CD4-positive, alpha-beta T cell treated with Interleukin-6 at 100 ng/mL for 8 hours (primary cell): ENCODE measurements at places on chromosomes 12 and 14.
A peak's percentile ranks its signal among the peaks of the same experiment; 100 is the strongest.

DNA sequence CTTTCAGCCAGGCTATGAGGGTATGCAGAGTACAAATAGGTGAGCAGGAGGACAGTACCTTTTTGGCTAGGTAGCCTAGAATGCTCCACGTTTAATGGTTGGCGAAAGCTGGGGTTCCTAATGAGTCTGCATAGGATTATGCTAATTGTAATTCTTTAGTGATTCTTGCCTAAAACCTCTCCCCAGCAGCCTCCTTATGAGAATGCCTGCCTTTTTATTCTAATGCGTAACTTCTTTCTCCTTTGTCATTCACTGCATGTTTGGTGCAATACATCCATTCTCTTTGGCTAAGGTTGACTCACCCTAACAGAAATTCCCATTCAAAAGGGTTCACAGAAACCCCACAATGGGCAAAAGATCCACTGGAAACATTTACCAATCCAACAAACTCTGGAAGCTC is 752.2 kb downstream of the FSCB start:
- DNase-seq = no peak

DNA sequence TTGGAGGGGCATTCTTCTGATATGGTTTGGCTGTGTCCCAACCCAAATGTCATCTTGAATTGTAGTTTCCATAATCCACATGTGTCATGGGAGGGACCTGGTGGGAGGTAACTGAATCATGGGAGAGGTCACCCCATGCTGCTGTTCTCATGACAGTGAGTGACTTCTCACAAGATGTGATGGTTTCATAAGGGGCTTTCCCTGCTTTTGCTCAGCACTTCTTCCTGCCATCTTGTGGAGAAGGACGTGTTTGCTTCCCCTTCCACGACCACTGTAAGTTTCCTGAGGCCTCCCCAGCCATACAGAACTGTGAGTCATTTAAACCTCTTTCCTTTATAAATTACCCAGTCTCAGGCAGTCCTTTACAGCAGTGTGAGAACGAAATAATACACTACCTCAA is 382.4 kb downstream of the VRK1 start:
- DNase-seq = no peak

DNA sequence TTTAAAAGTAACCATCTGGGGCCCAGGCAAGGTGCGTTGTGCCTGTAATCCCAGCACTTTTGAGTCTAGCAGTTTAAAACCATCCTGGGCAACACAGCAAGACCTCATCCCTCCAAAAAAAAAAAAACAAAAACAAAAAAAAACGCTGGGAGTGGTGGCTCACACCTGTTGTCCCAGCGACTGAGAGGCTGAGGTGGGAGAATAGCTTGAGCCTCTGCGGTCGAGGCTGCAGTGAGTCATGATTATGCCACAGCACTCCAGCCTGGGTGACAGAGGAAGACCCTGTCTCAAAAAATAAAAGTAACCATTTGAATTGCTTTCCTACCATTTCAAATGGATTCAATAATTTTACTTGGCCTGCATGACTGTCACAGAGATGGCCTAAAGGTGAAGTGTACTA is 186.5 kb upstream of the ATP2B1 start:
- no peak for DNase-seq

DNA sequence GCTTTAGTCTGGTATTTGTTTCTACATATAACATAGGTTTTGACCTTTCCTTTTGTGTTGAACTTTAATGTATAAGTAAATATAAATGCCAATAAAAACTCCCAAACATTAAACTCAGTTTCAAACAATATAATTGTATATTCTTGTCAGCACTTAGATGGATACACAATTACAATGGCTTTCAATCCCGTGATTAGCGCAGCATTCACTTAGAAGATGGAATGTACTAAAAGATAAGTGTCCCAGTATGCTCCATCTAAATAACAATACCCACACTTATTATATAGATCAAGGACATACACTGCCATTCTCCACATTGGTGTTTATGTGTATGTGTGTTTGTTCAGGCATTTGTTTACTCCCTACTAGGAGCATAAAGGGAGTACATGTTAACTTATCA is 193.1 kb downstream of the SOX5 start:
- DNase-seq = no peak

- DNase-seq = no peak
Measured at GRCh38 chr12:25797386-25797785, 161.1 kb upstream of the RASSF8 start.

DNA sequence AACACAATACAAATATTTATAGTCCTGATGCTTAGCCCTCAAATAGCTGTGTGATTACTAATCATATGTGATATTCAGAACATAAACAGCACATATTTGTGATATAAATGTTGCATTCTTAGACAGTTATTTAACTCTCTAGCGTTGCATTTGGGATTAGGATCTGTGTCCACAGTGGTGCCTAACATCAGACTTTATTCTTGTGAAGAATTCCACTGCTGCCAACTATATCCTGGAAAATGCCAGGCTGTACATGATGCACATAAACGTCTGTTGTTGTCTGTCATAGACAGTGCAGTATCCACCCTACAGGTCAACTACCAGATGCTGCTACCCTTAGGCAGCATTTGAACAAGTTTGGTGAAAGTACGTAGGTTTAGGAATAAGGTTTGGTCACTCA is 39.0 kb downstream of the SLC38A4 start:
- DNase-seq = no peak

GRCh38 chr14:31712244-31713127 is 151.3 kb downstream of the NUBPL start:
- no peak for DNase-seq

GRCh38 chr14:71592361-71592760 is 339.9 kb upstream of the RGS6 start:
- no peak for DNase-seq

DNA sequence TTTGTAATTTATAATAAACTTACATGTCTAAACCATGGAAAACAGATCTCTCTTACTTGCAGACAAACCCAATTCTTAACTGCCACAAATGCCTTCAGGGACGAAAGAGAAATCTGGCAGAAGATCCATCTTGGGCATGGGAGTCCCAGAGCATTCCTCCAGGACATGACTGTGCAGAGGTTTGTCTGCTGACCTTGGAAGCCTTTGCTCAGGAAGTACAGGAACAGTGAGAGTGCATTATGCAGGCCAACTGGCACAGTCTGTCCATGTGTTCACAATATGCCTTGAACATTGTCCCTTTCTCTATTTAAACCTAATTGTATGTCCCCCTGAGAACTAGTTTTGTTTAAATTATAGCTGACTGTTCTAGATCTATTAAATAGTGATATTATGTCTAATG is 467.1 kb downstream of the ATP23 start:
- DNase-seq = no peak

- no peak for DNase-seq
Measured at GRCh38 chr14:36224176-36224575, 47.7 kb upstream of the PTCSC3 start.

DNA sequence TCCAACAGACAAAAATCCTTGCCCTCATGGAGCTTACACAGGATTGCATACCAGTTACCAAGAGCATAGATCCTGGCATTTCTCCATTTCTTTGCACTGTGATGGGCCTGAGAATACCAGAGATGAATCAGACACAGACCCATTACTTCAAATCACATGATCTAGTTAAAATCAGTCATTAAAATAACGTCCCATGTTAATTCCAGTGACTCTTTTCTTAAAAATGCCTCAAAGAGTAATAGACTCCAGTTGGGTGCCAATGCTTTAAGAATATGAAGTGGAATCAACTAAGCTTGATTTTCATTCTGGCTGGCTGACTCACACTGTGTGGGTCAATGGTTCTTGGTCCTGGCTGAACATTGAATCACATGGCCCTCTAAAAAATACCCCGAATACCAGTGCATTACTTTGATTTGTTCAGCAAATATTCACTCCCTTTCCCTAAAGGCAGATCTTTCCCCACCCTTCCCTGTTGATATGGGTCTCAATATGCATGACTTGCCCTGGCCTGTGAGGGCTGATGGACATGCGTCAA is 11.0 kb downstream of the ASB2 start:
- DNase-seq = no peak

GRCh38 chr14:75063013-75063412 is 811 bp downstream of the ACYP1 start:
- no peak for DNase-seq

DNA sequence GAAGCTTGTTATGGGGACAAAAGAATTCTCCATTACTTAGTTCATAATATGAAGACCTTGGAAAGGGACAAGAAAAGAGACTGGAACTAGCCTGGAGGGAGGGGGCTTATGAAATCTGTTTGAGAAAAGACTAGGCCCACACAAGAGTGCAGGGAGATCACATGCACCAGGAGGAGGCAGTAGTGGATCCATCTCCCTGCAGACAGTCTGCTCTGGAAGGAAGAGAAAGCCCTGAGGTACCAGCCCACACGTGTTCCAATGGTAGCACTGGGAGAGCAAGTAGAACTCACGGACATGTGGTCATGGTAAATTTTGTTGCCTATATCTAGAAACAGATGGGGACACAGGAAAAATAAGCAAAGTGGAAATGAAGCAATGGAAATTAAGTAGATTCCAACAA is 445.4 kb downstream of the SOX5 start:
- no peak for DNase-seq

GRCh38 chr12:27052176-27052575 is 29.8 kb downstream of the MED21 start:
- DNase-seq = no peak

DNA sequence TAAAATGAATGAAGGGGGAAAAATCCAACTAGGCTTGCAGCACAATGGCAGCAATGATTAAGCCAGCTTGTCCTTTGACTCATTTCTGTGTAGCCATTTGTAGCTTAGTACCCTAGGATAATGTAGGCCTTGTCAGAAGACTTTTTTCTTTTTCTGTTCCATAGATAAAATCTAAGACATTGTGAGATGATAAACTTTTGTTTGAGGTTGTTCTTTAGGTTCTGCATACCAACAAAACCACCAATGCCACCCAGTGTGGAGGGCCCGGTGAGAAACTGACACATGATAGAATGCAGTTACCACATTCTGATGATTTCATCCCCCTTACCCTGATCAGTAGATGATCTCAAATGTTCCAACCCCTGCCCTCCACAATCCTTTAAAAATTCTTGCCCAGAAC is 6.6 kb upstream of the KLRD1 start:
- DNase-seq = no peak

GRCh38 chr12:21939435-21939834 is 1.8 kb downstream of the ABCC9 start:
- no peak for DNase-seq

- no peak for DNase-seq
Measured at GRCh38 chr12:30437616-30438015, 258.1 kb downstream of the IPO8 start.

- no peak for DNase-seq
Measured at GRCh38 chr14:34766606-34767005, 52.2 kb upstream of the CFL2 start.

GRCh38 chr14:61355892-61356325 is 34.5 kb downstream of the PRKCH start:
- DNase-seq = peak; percentile 27

DNA sequence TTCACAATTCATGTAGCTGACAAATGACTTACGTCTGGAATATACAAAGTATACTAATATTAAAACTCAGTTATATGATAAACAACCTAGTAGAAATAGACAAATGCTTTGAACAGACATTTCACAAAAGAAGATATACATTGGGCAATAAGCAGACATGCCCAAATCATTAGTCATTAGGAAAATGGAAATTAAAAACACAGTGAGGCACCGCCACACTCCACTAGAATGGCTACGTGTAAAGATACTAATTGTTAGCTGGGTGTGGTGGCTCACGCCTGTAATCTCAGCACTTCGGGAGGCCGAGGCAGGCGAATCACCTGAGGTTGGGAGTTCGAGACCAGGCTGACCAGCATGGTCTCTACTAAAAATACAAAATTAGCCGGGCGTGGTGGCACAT is 248.9 kb upstream of the TMEM132C start:
- no peak for DNase-seq

GRCh38 chr14:78152201-78153063 is 17.7 kb upstream of the NRXN3 start:
- DNase-seq = no peak

DNA sequence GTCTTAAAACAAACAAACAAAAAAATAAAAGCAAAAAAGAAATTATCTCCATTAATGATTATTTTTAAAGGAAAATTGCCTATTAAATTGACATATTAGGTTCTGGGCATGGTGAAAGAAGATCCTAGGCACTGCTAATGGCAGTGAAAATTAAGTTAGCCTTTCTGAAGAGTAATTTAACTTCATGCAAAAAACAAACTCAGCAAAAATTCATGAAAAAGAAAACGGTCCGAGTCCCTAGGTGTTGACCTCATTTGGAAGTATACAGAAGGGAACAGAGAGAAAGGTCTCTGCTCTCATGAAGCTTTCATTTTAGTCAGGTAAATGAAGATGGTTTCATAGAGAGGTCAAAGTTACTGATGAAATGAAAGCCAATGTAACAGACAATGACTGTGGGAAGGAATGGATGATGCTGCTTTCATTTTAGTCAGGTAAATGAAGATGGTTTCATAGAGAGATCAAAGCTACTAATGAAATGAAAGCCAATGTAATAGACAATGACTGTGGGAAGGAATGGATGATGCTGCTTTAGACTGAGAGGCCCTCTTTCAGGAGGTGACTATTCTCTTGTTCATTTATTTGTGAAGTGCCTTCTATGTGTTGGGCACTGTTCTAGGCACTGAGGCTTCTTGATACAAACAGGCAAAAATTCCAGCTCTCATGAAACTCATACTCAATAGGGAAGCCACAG is 50.1 kb downstream of the OVCH1 start:
- no peak for DNase-seq
